ENCODE measurements at places on chromosomes 3 and 15.

- DNase-seq = no peak
Measured at GRCh38 chr3:123298903-123299302, 97.2 kb downstream of the SEC22A start.

DNA sequence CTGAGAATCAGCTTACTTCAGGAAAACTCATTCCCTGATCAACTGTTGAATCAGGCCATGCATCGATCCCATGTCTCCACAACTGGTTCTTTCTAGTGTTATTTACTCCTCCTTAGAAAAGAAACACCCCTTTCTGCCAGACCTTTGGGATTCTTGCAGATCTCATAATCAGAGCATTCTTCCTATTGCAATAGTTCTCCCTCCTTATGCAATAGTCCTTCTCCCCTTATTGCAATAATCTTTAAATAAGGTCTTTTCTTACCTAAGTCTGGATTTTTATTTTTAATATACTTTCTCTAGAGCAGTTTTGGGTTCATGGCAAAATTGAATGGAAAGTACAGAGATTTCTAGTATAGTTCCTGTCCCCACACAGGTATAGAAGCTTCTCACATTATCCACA is 141.9 kb upstream of the SGO1 start:
- DNase-seq = no peak

DNA sequence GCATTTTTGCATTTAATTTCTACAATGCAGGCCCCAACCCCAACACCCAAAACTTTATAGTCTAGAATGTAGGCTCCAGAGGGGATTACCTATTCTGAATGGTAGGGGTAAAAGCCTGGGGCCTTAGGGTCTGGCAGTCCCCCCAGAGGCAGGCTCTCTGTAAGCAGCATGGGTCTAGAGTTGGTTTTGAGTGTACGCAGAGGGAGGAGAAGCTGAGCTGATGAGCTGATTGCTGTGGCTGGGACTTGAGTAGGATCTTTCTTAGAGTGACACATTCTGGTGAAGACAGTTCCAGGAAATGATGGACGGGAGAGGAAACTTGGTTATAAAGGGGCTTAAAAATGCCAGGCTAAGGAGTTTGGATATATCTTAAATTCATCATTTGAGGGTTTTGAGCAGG is 2.1 kb downstream of the LPP start:
- no peak for DNase-seq

DNA sequence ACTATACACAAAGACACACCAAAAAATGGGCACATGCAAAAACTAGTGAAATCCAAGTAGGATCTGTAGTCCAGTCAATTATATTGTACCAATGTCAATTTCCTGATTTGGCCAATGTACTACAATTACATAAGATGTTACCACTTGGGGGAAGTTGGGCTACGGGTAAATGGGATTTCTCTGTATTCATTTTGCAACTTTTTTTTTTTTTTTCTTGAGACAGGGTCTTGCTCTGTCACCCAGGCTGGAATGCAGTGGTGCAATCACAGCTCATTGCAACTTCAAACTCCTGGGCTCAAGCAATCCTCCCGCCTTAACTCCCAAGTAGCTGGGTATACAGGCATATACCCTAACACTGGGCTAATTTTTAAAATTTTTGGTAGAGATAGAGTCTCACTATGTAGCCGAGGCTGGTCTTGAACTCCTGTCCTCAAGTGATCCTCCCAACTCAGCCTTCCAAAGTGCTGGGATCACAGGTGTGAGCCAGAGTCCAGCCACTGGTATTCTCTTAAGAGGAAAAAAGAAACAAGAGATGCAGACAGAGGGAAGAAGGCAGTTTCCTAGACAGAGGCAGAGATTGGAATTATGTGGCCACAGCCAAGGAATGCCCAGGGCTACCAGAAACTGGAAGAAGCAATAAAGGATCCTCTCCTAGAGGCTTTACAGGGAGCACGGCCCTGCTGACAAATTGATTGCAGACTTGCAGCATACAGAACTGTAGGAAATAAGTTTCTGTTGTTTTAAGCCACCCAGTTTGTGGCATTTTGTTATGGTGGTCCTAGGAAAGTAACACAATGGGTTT is 33.3 kb downstream of the TFDP2 start:
- DNase-seq = no peak

- no peak for DNase-seq
Measured at GRCh38 chr3:56123487-56123886, 344.8 kb downstream of the ERC2 start.

- no peak for DNase-seq
Measured at GRCh38 chr15:82856397-82857170, 47.2 kb downstream of the WHAMM start.

DNA sequence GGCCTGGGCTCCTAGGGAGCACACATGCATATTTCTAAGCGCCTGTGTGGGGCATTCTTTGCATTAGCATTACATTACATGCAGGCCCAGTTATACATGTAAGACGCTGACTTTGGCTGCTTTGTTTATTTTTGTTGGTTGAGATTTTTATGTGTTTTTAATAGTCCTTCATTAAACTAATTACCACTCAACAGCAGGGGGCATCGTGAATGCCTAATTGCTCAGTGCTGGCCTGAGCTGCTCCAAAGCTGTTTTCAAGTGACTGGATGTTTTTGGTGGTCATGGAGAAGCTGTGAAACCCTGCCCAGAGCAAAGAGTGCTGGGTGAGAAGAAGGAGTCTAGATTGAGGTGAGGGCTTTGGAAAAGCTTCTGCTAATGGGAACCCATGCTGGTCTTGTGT is 41.5 kb downstream of the GPD1L start:
- no peak for DNase-seq

- no peak for DNase-seq
Measured at GRCh38 chr3:94024385-94024784, 4.0 kb downstream of the STX19 start.

DNA sequence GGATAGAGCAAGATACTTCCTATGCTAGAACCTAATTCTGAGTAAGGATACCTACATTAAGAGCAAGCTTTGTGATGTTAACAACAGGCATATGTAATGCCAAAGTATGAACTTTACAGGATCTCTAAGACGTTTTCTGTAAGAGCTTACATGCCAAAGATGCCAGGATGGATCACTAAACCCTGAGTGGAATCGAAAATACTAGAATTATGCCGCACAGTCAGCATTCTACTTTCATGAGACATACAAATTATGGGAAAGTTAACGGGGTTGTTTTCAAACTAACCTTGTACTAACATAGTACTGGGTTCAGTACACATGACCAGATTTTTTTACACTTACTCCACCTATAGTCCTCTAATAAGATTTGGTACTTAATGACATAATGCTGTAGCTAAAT is 55.1 kb downstream of the AAGAB start:
- DNase-seq = no peak

DNA sequence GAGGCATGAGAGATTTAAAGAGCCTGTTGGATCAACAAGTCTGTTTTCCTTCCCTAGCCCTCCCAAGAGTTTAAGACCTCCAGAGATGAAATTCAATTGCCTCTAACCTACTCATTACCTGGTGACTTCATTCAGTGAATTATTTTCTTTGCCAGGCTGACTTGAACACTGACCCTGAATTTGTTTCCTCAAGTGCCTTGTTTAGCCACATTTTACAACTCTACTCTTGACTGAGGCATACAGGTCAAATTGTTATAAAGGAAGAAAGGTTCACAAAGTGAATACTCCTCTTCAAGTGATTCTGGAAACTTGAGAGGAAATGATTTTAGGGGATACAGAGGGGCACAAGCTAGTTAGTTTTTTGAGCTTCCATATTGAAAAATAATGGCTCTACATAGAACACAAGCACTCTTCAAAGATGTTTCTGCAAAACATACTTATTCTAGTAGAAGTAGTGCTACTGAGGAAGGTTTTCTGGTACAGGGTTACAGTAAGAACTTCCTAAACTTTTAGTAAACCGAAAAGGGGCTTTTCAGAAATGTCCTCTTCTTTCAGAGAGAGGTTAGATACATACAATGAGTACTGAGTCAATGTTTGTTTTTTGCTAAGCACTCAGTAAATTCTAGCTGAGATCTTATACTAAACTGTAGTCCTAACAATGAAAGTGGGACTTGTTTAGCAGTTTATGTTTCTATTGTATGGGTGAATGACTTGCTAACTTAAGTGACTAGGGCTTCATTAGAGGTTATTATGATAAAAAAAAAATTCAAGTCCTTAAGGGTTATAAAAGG is 137.4 kb upstream of the SATB1 start:
- DNase-seq = no peak

- DNase-seq = no peak
Measured at GRCh38 chr15:90400005-90400758, 12.1 kb downstream of the IQGAP1 start.

DNA sequence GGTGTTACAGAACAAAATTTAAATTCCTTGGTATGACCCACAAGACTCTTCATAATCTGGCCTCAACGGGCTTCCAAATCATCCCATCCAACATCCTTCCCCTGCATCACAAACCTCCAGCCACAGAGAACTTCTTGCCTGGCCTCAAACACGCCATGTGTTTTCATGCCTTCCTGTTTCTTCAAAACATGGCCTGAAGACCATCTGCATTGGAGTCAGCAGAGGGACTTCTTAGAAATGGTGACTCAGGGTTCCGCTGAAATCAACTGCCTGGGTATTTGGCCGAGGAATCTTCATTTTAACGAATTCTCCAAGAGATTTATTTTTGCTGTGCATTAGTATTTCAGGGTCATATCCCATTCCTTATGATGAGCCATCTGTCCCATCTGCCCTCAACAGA is 138.1 kb upstream of the RAP2B start:
- DNase-seq = no peak

- DNase-seq = no peak
Measured at GRCh38 chr15:69298697-69299441, at the start of gene PAQR5. PAQR5 (plus strand) TSS chr15:69298912; CDS start chr15:69360081, 61,169 bp downstream.

GRCh38 chr15:41116962-41117252 is 827 bp upstream of the INO80 start:
- DNase-seq = no peak

DNA sequence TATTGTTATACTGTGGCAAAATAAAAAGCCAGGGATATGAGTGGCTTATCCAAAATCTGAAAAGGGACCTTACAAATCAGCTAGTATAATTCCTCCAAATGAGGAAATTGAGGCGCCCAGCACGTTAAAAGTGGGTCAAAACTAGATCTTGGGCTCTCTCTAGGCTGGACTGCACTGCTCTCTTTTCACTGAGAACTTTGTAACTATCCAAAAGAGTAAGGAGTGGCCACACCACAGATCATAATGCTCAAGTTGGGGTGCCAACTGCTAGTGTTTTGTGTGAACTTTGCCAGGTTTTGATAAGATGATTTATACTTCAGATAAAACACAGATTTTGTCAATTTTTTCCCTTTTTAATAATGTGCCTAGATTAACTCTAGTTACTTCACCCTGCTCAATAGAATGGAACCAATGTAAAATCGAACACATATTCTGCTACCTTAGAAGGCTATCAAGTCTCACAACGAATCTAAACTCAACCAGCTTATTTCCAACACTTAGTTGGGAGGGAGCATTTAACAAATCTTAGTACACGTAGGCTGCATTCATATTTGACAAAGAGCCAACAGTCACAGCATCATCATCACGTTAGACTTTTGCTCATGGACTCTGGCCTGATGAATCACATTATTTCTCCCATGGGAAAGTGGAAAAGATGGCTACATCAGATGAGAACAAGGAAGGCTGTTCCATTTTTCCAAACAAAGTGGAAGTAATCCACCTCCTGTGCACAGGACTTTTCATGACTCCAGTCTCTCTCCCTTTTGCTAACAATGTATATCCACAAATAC is 64.4 kb downstream of the ABI3BP start:
- no peak for DNase-seq

DNA sequence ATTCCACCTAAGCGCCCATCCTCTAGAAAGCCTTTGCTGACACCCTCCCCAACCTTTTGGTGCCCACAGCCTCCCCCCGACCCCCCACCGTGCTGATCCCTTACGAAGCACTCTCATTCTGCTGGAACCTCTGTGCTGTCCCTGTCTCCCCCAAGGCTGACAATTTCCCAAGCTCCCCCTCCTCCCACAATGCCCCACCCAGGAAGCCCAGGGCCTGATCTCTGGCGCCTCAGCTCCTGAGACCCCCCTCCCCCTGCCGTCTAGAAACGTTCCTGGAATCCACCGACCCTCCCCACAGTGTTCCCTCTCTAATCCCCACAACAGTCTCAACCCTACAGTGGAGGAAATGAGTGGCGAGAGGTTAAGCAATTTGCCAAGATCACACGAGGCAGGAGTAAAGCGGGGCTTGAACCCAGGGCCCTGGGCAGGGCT is 18.3 kb downstream of the MYL3 start:
- no peak for DNase-seq

- no peak for DNase-seq
Measured at GRCh38 chr3:64890006-64890405, 202.2 kb upstream of the ADAMTS9 start.

DNA sequence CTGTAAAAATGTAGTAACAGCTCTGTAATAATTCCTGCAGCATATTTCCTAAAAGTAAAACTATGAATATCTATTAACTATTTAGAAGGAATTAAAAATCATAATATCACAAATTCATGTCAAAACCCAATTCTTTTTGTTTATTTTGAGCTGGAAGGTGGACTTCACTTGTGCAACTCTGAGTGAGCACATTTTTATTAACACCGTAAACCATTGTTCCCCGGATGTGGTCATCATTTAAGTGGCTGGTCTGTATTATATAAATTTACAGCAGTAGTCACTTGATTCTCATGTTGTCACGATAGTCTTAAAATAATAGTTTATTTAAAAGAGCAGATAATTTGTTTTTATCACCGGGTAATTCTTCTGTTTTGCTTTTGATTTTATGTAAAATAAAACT is 43.0 kb upstream of the UTS2B start:
- no peak for DNase-seq

- no peak for DNase-seq
Measured at GRCh38 chr3:151327571-151328198, 1.7 kb downstream of the P2RY13 start.

GRCh38 chr15:69602921-69603320 is 150.3 kb downstream of the RPLP1 start:
- no peak for DNase-seq

Data from activated CD8-positive, alpha-beta memory T cell treated with anti-CD3 and anti-CD28 coated beads for 1 hour (primary cell).